ENCODE measurements at places on chromosomes 1 and 21.
A peak's percentile ranks its signal among the peaks of the same experiment; 100 is the strongest.

DNA sequence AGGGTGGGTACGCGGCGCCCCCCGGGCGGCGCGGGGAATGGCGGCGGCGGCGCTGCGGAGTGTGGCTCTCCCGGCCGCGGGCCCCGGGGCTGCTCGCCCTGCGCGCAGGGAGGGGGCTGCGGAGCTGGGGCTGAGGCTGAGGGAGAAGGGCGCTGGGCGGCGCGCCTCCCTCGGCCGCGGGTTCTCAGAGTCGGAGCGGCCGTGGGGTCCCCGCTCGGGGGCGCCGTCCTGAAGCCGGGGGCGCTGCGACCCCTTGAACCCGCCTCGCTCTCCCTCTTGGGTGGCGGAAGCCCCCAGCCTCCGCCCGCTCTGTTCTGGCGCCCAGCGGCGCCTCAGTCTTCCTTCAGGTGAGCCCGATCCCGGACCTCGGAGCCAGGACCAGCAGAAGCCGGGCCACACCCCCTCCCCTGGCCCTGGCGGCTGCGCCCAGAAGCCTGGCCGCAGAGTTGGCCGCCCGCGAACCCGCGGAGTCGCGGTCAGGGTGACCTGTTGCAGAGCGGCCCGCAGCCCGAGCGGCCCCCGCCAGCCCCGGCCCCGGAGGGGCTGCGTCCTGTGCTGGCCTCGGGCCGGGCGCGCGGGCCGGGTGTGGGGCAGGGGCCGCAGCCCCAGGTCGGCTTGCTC is 532 bp downstream of the RALGPS2 start:
- peak; percentile 10 for DNase-seq

GRCh38 chr1:63794354-63794753 is 20.5 kb downstream of the ROR1 start:
- no peak for DNase-seq

DNA sequence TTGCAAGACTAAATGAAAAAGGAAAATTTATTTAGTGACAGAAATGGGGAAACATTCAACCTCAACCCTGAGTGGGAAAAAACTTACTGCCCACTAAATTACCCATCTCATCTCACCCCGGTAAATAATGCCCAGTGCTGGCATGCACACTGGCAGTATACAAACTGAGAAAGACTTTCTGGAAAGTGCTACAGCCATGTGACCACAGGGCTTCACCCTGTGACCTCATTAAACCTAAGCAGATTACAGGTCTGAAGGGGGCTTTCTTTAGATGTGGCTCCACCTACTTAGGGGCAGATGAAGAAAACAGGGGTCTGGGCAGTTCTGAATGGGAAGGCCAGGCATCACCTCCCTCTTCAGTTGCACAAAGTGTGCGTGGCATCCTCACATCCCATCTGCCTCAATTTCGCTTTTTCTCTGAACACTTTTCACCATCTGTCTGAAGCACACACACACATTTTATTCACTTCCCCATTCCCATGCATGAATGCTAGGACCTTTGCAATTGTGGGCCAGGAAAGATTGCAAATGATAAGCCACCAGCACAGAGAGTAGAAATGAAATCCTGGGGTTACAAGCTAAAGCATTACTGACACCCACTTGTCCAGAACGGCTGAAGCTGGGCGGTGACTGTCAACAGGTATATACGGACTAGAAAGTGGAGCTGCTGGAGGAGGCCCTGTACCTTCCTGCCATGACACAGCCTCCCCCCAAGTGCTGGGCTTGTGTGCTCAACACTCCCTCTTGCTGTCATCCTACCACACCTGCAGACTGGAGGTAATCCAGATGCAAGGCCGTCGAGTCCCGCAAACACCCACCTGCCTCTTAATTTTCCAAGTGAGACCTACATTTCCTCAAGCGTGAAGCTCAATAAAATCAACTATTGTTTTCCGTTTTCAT is 2.7 kb downstream of the NADK start:
- no peak for DNase-seq

DNA sequence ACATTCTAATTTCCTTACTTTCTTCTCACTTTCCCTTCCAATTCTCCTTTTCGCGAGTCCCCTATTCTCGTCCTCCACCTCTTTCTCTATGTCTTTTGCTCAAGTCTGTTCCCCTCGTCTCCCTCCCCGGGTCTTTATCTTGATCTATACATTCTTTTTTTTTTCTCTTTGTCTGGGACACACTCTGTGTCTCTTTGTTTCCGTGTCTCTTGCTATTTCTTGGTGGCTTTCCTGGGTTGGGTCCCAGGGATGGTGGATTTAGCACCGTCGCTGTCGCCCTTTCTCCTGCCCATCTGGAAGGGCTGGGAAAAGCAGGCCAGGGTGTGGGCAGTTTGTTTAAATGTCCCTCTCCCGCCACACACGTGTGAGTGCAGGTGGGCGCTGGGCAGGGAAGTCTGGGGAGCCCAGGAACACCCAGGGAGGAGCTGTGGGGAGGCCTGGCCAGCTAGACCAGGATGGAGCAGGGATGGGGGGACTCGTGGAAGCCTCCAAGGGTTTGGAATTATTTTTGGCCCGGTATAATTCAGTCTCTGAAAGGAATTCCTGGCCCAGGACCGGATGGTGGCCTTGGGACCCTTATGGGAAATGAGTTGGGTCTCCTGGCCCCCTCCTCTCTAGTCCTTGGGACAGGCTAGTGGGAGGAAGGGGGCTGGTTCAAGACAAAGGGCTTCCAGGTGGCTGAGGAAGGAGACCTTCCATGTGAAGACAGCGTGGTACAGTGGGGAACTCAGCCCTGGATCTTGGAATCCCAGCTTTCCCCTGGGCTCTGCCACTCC is 9.5 kb upstream of the ID3 start:
- DNase-seq, result no peak

DNA sequence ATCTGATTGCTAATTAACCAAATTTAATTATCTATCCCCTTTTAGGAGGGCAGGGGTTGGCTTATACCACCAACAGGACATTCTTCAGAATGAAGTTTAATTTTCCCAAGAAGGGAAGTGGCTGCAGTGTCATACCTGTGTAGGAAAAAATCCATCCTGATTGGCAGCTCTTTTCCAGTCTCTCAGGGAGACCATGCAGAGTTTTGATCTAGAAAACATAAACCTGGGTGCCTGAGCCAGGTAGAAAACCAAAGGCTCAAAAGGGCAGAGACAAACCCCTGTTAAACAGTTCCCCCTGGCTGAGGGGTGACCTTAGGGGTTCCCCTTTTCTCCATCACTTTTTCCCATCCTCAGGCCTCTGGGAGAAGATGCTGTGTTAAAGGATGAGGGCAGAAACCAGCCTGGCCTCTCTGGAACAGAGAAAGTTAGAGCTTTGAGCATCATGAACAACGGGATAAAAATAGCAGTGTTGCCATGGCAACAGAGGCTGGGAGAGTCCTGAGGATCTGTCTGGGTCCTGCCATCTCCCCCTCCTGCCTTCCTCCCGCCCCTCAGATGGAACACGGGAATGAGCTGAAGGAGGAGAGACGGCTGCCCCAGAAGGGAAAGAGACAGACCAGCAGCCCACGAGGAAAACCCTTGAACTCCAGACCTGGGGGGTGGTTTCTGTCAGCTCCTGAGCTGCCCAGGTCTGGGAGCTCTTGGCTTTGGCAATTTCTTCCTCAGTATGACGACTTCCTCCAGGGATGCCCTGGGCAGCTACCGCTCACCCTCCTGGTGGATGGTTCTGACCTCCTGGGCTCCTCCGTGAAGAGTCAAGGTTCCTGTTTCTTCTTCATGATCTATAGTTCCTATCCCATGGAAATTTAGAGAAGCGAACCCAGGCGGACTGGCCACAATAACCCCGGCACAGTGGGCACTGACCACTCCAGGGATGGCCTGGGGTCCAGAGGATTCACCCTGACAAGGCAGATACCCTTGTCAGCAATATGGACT is 14.0 kb upstream of the LEMD1 start:
- no peak for DNase-seq

DNA sequence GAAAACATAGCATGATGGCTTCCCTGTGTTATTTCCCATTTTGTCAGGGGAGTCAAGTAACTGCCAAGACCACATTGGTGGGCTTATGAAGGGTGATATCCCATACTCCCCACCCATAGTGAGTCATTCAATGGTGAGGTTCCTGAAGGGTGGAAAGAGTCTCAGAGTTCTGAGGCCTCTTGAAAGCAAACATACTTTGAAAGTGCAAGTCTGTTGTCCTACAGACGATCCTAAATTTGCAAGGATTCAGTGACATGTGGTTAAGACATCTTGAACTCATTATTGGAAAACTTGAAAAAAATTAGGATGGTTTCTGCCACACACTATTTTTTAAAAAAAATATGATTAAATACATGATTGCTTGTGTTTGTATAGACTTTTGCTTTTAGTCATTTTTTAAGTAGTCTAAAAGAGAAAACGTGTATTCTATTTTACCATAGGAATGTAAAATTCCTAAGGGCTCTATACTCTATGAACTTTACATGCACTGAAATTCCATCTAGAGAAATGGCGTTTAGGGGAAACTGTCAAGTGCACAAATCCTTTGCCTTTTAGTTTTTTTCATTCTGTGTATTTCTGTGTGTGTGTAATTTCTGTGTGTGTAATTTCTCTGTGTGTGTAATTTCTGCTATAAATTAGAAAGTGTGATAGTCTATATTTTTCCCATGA is 225.5 kb upstream of the ADAMTS5 start:
- no peak for DNase-seq

DNA sequence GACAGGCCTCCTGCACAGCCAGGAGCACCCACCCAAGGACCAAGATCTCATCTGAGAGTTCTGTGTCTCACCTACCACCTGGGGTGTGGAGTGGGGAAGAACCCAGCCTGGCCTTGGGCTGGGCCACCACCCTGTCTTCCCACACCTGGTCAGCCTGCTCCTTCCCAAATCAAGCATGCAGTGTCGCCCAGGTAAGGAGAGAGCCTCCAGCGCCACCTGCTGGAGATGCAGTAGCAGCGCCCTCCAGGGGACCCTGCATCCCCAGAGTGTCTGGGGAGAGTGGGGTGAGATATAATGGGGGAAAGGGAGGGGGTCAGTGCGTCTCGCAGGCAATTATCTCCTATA is 32.3 kb downstream of the KIAA2013 start:
- DNase-seq, result peak; percentile 60

DNA sequence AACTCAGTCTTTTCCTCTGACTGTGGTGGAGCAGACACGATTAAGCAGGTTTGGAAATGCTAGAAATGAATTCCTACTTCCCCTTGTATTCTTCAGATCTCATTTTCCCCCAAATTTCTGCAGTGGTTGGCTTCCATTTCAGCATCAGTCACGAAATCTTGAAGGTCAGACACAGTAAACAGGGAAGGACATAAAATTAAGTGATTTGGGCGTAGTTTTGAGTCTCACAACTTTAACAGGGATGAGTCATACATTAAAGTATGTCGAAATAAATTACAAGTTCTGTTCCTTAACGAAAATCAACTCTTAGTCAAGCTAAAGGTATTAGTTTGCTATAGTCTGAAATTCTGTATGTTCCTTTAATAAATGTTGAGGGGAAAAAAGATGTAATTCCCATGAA is 61.1 kb downstream of the HNRNPR start:
- no peak for DNase-seq

GRCh38 chr1:236421850-236422516 is 27.9 kb downstream of the EDARADD start:
- no peak for DNase-seq

GRCh38 chr1:94111879-94112278 is 9.1 kb downstream of the ABCA4 start:
- DNase-seq, result no peak

- peak; percentile 53 for DNase-seq
Observed at GRCh38 chr1:175152006-175152652, 40.4 kb downstream of the KIAA0040 start.
